Hematopoietic multipotent progenitor cell treated with erythropoietin and hydrocortisone succinate and interleukin-3 and kit ligand, for 8 days (in vitro differentiated cells): ENCODE measurements at places on chromosomes 2 and 18.

DNA sequence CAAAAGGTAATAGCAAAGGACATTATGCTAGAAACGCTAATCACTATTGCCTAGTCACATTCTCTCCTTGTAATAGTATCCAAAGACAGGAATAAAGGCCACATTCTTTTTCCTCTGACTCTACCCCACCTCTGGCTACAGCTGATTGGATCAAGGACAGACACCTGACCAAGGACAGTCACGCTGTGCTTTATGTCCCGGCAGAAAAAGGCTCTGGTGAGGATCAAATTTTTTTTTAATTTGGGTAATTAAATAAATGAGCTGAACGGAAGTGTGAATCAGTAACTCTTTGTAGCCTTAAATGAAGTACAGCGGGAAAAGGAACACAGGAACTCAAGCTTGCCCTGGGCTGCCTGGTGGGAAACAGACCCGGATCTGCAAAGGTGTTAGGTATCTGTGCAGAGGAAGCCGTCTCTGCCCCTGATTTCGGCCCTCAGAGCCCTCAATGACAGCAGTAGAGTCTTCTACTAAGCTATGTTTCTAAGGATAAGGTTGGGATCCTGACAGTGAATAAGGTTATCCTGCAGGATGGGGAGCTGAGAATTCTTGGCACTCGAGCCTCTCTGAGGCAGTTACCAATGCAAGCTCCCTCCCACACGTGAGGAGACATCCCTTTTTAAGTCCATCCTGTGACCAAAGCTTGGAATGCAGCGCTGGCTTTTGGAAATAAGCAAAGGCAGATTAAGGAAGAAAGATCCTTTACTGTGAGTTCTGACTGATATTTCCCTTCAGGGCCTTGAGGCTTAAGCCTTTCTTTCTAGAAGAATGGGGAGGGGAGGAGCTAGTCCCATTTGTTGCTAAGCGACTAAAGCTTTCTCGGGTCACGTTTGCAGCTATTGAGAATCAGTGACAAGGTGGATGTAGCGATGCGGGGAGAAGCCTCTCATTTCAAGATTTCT is 37.8 kb upstream of the IKZF2 start:
- no peak for DNase-seq

- no peak for DNase-seq
Measured at GRCh38 chr2:21676676-21677075, 552.9 kb downstream of the TDRD15 start.

DNA sequence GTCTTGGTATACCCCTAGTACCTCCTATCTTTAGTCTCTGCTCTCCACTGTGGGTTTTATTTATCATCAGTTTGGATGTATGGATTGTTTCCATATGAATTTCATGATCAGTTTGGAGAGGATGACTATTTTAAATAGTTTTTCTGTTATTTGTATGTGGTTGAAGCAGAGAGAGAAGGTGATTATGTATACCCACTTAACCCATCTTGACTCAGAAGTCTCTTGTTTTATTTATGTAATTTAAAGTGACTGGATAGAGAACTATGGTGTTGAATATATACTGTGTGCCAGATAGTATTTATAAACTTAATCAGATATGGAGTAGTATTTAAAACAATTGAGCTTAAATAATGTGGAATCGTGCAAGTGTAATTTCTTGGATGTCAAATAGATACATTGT is 39.9 kb downstream of the SMAD4 start:
- DNase-seq = no peak

DNA sequence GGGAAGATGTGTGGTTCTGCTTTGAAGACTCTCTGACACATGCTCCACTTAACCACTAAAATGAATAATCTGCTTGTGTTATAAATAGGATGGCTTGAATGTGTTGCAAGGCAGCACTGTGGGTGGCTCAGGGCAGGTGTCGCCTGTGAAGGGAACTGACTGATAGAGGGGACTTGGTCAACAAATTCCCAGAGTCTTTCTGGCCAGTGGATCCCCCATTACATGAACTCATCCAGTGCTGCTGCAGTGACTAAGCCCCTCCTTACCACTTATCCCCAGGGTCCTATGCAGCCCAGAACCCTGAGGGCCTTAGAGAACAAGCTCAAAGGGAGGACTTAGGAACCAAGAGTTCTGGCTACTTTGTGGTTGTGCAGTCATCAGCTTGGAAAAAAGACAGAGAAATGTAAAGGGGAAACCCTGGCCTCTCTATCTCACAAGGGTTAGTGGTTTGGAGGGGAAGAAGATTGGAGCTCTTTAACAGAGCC is 226.2 kb upstream of the TNP1 start:
- no peak for DNase-seq

GRCh38 chr18:2970344-2970743 is 42.6 kb downstream of the LPIN2 start:
- DNase-seq = peak; percentile 31

GRCh38 chr18:70559446-70559845 is 270.6 kb downstream of the SOCS6 start:
- DNase-seq = no peak
